ENCODE measurements at places on chromosomes 13 and 19.

- DNase-seq, result no peak
Observed at GRCh38 chr19:40243181-40243580, 16.7 kb upstream of the CCNP start.

DNA sequence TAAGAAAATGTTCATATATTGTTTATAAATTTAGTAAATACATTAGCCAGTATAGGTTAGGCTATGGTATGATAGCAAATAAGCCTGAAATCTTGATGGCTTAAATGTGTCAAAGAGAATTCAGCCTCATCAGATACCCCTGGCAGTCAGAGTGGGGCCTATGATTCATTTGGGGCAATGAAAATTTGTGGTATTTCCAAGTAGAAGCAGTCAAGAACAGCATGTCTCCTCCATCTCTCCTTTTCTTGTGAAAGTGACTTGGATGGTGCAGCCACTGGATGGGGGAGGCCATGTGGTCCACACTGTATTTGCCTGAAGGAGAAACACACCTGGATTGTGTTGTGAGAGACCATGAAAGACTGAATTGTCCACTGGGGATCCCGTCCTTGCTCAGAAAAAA lies 82.7 kb downstream of the DLEU7 start:
- no peak for DNase-seq

DNA sequence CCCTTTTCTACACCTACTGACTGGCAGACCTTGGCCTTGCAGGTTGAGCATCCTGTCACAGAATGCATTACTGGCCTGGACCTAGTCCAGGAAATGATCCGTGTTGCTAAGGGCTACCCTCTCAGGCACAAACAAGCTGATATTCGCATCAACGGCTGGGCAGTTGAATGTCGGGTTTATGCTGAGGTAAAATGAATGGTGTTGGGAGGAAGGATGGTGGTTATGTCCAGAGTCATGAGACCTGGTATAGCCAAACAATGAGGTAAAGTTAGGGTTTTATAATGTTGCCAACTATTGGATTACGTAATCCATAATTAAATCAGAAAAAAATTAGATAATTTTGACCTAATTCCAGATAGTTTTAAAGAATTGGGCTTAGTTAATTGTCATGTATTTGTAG lies 212.5 kb downstream of the PCCA start:
- no peak for DNase-seq

GRCh38 chr19:39818626-39819097 lies 15.3 kb downstream of the DYRK1B start:
- no peak for DNase-seq

DNA sequence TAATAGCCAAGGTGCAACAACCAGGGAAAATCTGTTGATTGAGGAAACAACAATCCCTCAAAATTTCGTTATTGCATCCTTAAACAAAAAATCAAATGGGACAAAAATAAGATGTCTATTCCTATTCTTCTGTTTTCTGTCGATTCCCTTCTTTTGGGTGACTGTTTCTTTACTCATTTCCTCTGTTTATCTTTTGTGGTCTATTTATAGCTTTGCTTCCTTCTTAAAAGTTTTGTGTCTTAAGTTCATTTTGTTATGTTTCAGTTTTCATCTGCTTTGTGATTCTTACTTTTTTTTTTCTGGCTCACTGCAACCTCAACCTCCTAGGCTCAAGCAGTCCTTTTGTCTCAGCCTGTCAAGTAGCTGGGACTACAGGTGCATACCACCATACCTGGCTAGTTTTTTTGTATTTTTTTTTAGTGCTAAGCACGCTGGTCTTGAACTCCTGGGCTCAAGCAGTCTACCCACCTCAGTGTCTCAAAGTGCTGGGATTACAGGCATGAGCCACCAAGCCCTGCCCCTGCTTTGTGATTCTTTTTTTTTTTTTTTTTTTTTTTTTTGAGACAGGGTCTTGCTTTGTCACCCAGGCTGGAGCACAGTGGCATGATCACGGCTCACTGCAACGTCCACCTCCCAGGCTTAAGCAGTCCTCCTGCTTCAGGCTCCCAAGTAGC lies 10.4 kb downstream of the ZNF146 start:
- DNase-seq, result no peak

DNA sequence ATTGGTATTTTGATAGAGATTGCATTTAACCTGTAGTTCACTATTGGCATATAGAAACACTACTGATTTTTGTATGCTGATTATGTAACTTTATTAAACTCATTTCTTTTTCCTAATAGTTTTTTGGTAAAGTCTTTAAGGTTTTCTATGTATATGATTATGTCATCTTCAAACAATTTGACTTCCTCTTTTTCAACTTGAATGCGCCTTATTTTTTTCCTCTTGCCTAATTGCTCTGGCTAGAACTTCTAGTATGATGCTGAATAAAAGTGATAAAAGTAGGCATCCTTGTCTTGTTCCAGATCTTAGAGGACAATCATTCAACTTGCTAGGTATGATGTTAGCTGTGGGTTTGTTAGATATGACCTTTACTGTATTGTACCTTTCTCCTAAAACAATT lies 1034.9 kb downstream of the PCDH9 start:
- no peak for DNase-seq

GRCh38 chr13:53568491-53568890 lies 539.9 kb downstream of the OLFM4 start:
- no peak for DNase-seq

- peak; percentile 77 for DNase-seq
Observed at GRCh38 chr19:44689290-44690130, 9.4 kb upstream of the CEACAM16 start.

- DNase-seq, result peak; percentile 40
Observed at GRCh38 chr13:41995946-41996345, 35.0 kb upstream of the VWA8 start.

DNA sequence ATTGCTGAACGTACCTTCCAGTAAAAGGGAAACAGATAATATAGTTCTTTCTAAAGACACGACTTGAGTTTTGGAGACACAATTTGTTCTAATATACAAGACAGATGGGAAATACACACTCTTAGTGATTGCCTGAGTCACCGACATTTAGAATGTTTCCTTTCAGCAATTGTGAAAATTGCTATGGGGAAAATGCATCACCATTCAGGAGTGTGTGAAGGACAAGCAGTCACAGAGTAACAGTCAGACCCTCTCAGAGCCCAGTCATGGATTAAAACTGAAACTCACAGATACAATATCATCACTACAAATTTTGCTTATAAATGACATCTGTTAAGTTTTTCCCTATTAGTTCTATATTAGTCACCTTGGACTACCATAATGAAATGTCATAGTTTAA lies 286.1 kb downstream of the SPRY2 start:
- no peak for DNase-seq

- DNase-seq, result no peak
Observed at GRCh38 chr13:24168979-24169378, 8.5 kb downstream of the SPATA13 start.

DNA sequence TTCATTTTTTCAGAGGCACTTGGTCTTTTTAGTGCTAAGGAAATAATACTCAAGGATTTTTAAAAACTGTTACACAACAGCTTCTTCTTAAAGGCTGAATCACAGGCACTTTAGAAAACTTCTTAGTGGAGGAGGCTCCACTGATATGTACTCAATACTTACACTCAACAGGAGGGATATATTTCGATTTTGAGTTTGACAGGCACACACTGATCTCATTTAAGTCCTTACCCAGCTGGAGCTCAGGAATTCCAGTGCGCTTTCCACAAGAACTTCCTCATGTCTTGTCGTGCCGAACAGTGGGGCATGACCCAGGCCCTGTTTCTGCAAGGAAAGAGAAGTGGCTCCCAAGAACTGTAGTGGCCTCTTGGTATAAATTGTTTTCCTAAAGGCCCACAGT lies 103.8 kb downstream of the RGCC start:
- no peak for DNase-seq

DNA sequence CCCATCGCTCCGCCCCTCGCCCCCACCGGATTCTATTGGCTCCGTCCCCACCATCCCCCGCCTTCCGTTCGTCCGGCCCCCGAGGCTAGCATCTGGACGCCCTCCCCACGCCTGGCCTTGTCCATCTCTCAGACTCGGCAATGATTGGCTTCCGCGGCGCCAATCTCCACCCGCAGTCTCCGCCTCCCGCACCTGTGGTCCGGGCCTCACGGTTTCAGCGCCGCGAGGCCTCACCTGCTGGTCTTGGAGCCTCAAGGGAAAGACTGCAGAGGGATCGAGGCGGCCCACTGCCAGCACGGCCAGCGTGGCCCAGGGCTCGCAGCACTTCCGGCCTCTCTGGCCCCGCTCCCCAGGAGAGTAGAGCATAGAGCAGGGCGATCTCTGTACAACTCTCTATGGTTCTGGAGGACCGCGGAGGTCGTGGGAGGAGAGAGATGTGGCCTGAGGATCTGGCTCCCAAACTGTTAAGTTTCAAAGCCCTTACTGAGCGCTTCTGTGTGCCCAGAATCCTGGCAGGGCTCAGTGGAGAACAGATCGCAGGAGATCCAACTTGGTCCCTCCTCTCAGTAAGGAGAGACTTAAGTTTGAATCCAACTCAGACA lies at the start of gene ERCC1:
TSS of gene ERCC1 (minus strand) at position 329 of the 602 bp plus-strand sequence. CDS start 543 bp downstream, outside the sequence.
- peak; percentile 82 for DNase-seq

GRCh38 chr19:10639836-10640235 lies 14.3 kb upstream of the ILF3 start:
- no peak for DNase-seq

DNA sequence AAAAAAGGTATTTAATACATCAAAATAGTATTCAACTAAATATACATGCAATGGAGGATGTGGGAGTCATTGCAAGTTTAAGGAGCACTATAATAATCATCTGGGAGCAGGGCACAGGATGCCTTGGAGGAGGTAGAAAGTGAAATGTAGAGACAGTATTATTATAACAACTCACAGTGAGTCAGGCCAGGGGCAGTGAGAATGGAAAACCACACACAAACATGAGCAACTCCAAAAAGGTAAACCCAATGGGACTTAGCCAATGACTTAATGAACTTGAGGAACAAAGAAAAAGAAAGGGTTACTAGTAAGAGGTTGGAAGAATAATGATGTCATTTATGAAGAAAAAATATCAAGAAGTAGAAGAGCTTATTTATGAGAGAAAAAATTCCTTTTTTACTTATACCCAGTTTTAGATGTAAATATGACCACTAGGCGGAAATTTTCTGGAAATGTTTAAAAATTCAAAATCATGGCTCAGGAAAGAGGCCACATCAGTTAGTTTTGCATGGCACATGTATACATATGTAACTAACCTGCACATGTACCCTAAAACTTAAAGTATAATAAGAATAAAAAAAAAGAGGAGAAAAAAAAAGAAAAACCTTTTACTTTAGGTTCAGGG lies 389.3 kb downstream of the SUCLA2 start:
- DNase-seq, result no peak

- DNase-seq, result no peak
Observed at GRCh38 chr19:47719047-47719859, 6.0 kb downstream of the EHD2 start.

DNA sequence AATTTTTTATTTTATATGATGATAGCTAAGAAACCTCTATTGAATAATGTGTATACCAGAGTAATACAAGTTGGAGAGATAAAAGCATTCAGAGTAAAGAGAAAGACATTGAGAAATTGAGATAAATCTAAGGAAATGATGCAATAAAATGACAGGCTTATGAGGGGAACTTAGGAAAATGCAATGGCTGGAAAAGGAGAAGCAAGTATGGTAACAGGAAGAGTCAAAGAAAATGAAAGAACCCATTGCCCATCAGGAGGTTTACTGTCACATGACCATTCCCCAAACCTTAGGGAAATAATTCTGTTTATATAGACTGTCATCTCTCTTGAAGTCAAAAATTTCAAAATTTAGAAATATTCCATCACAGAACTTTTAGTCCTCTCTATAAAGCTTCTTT lies 808.0 kb upstream of the PRR20A start:
- DNase-seq, result no peak

DNA sequence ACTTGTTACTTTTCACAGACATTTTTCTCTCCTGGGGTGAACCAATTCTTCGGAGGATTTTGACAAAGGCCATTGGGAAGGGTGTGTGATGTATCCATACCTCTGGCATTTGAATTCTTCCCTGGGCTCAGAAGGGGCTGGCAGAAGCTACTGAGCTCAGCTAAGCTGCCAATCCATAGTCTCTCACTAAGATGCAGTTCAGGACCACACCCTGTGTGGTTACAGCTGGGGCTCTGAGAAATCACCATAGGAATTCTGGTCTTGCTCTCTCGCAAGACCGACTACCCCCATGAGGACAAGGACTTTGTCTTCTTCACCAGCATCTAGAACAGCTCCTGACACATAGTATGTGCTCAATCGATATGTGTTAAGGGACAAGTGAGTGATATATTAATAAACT lies 6.0 kb downstream of the C13orf42 start:
- no peak for DNase-seq

GRCh38 chr13:112998521-112999280 lies 29.7 kb downstream of the MCF2L start:
- DNase-seq, result no peak

DNA sequence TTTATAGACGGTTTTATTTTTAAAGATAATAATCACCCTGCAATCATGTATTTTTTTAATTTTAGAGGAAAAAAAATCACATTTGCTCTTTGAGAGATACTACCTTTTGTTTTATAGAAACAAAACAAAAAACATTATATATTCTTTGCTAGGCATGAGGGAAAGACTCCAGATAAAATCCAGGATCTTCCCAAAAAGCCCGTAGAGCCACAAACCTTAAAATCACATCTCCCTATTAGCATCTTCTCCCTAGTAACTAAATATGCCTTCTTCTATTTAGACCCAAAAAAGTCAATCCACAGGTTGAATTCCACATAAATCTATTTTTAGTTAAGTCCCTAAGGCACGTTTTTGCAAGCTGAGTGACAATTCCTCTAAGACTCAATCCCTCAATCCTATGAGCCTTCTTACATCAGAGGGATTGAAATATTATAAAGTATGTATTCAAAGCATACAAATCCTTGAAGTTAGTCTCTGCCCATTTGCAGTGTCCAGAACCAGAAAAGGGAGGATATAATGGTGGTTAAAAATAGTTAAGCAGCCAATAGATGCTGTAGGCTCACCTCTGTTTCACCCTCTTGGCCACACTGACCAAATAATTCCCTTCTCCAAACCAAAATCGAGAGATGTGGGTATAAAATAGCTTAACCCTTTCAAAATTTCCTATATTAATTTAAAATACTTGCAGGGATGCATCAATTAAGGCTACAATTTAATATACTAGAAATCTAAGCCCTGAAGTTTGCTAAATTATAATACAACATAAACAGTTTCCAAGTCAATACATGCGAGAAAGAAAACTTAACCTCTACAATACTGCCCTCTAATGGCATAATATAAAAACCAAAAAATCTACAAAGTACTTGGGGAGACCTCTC lies 64.0 kb downstream of the SERP2 start:
- DNase-seq, result no peak

- DNase-seq, result no peak
Observed at GRCh38 chr19:7799640-7800355, 30.2 kb upstream of the EVI5L start.

DNA sequence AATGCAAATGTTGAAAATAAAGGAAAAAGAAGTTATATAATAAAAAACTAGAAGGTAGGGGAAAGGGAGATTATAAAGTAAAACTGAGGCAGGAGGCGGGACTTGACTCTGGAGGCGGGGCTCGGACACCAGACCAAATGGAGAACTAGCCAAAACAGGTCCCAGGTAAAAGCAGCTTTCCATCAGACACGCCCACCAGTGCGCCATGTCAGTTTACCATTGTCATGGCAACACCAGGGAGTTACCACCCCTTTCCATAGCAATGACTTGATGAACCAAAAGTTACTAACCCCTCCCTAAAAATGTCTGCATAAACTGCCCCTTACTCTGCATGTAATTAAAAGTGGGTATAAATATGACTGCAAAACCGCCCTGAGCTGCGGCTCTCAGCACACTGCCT lies 70.9 kb downstream of the PEPD start:
- DNase-seq, result no peak

Measured in GDM1 (cell line).